ENCODE measurements at places on chromosomes 13 and 19. TPM values are rescaled to one million over a fixed set of nuclear protein-coding genes. Genes with fewer than 3 reads are reported as not detected.

PHF11 gene
- total RNA-seq, result 18.1 TPM

PRR22 gene
- 1.0 TPM for total RNA-seq

- no peak for DNase-seq
Observed at GRCh38 chr13:91153372-91153771, 194.1 kb upstream of the MIR17HG start.

GRCh38 chr19:18610245-18610555 is 2.5 kb upstream of the TMEM59L start:
- no peak for DNase-seq

GRCh38 chr19:30690935-30691818 is 319.0 kb downstream of the ZNF536 start:
- DNase-seq, result no peak

Measured in heart right ventricle (tissue), 16 donors.